ENCODE measurements at places on chromosomes 7 and 10.

DNA sequence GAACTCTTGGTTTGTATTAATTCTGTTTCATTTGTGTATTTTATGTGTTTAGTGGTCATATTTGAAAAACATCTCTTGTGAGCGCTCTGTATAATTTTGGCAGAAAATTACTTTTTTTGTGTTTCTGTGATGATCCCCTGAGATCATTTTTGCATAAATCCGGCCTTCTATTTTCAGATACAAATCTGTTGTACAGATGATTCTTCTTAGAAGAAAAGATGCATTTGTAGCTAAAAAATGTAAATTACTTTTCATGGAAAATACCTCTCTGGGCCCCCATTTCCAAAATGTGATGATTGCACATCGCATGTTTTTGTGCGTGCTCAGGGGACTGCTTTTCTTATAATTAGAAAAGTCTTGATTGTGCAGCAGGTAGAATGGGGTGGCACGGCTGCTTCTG lies 395.4 kb downstream of the LRMDA start:
- DNase-seq = no peak

DNA sequence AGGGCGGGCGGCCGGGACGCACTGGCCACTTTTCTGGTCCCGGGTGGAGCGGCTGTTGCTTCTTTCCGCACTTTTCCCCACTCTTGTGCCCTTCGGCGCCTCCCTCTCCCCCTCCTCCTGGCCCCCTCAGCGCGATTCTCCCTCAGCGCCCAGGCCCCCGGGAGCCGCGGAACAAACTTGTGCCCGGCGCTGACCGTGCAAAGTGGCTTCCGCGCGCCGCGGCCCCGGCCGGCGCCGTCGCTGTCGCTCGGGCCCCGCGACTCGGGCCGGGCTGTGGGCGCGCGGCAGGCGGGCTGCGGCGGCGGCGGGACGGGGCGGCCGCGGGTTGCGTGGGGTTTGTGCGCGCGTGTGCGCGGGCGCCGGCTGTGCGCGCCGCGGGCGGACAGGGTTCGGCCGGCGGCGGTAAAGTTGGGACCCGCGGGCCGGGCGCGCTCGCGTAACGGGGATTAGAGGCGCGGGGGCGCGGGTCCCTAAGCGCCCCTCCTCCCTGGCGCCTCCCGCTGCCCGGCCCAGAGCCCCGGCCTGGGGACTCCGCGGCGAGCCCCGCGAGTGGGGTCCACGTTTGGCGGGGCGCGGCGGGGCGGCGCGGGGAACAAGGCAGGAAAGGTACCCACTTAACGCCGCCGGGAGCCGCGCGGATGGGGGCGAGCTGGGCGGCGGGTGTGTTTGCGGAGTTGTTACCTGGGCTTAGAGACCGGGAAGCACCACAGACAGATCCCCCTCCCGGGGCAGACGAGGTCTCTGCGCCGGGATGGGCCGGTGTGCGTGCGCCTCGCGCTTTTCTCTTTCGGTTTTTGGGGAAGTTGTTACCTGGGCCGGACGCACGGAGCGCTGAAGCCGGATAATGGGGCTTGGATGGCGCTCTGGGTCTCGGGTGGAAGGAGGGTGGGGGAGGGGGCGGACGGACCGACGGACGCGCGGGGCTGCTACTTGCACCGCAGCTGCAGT lies 860 bp downstream of the ZEB1 start:
- no peak for DNase-seq

GRCh38 chr7:141462958-141463357 lies 88.3 kb upstream of the AGK start:
- no peak for DNase-seq

DNA sequence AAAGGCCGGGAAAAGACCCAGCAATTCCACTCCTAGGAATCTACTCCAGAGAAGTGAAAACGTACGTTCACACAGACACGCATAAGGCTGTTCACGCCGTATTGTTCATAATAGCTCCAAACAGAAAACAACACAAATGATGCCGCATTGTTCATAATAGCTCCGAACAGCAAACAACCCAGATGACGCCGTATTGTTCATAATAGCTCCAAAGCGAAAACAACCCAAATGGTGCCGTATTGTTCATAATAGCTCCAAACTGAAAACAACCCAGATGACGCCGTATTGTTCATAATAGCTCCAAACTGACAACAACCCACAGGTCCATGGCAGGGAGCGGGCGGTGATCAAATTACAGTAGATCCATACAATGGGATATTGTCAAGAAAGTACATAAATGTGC lies 85.2 kb upstream of the DNAAF5 start:
- DNase-seq = no peak

- no peak for DNase-seq
Observed at GRCh38 chr10:117168729-117169128, 28.6 kb upstream of the KCNK18 start.

- DNase-seq = no peak
Observed at GRCh38 chr7:17934094-17934493, 6.2 kb downstream of the SNX13 start.

GRCh38 chr10:83932245-83932644 lies 207.1 kb upstream of the GHITM start:
- no peak for DNase-seq

- DNase-seq = no peak
Observed at GRCh38 chr7:19709249-19709578, 377 bp upstream of the POLR1F start.

DNA sequence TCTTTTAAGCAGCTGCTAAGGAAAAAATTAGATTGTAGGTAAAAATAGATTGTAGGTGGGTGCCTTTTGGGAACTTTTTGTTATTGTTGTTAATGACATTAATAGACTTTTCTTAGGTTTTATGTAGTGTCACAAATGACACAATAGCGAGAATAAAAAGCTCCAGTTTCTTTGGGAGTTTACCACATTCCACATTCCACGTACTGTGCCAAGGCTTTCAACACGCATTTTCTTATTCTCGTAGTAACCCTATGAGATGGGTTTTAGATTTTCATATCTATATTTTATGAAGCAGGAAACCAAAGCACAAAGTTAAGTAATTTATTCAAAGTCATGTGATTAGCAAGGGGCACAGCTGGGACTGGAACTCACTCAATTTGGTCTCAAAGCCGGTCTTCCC lies 103.8 kb downstream of the XRCC2 start:
- no peak for DNase-seq

GRCh38 chr10:30862486-30862885 lies 169.2 kb downstream of the ZNF438 start:
- no peak for DNase-seq

DNA sequence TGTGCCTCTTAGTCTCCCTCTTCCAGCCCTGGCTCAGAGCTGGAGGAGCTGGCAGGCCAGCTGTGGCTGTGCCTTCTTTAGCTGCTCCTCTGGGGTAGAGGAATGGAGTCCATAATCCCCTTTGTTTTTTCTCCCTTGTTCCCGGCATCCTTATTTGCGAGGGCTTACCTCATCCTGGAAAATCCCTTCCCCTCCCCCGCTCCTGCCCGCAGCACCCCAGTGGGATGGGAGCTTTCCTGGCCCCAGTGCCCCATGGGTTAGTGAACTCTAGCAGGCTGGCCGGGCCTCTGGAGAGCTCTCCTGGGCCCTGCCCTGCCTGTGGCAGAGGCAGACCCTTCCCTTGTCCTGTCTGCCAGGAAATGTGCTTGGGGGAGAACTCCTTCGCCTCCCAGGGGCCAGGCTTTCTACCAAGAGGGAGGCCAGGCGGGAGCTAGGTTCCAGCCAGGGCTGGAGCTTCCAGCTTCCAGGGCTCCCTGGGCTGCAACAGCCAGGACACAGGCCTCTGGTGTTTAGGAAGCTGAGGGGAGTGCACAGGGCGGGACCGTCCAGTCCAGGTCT lies 16.5 kb upstream of the TRIM8 start:
- DNase-seq = no peak

DNA sequence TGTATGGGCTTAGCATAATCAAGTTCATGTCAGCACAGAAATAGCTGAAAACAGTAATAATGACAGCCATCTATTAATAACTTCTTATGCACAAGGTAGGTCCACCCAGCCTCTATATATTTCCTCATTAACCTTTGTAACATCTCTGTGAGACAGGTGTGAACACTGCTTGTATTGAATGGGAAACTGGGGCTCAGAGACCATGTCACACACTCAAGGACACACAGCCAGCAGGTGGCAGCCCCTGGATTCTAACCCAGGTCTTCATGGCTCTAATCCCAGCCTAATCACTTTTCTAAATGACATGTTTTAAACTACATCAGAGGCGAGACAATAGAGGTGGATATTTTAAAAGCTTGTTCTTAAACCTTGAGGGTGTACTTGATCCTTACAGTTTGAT lies 591.4 kb downstream of the PARD3 start:
- no peak for DNase-seq

GRCh38 chr10:100510533-100511308 lies 8.9 kb downstream of the SEC31B start:
- peak; percentile 59 for DNase-seq

- no peak for DNase-seq
Observed at GRCh38 chr7:23334482-23335056, 35.4 kb downstream of the MALSU1 start.

GRCh38 chr7:62361-63116 lies 129.8 kb upstream of the FAM20C start:
- no peak for DNase-seq

- no peak for DNase-seq
Observed at GRCh38 chr10:88278912-88279311, 304.2 kb downstream of the RNLS start.

- DNase-seq = no peak
Observed at GRCh38 chr7:134420424-134421125, 38.3 kb downstream of the AKR1B1 start.

GRCh38 chr10:91555455-91555854 lies 77.4 kb downstream of the PPP1R3C start:
- no peak for DNase-seq

- no peak for DNase-seq
Observed at GRCh38 chr10:78436706-78437406, 403.2 kb downstream of the RPS24 start.

GRCh38 chr7:33861947-33862346 lies 43.4 kb upstream of the BMPER start:
- no peak for DNase-seq

DNA sequence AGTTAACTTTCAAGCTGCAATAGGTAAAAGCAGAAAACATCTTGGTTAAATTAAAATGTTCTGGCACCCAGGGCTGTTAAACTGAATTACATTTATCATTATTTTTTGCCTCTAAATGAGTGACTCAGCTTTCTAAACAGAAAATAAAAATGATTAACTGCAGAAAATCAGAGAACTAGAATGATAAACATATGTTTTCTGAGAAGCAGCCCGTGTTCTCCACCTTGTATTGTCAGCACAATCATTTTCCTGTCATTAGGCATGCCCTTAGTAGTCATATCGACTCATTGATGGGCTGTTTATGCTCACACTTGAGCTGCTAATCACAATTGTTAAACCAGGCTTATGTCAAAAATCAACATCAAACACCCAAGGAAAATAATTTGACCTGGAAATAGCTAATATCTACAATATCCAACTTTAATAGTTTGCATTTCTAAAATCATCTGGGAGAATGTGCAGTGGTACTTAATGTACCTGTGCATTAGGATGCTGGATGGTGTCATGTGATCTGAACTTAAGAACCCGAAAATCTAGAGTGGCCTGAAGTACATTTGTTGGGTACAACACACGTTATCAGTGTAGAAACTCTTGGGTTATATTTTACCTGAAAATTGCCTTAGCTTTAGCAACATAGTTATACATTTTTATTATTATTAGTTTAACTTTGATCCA lies 2.3 kb downstream of the MDFIC start:
- no peak for DNase-seq

GRCh38 chr10:49104323-49104722 lies 11.0 kb downstream of the VSTM4 start:
- DNase-seq = no peak

DNA sequence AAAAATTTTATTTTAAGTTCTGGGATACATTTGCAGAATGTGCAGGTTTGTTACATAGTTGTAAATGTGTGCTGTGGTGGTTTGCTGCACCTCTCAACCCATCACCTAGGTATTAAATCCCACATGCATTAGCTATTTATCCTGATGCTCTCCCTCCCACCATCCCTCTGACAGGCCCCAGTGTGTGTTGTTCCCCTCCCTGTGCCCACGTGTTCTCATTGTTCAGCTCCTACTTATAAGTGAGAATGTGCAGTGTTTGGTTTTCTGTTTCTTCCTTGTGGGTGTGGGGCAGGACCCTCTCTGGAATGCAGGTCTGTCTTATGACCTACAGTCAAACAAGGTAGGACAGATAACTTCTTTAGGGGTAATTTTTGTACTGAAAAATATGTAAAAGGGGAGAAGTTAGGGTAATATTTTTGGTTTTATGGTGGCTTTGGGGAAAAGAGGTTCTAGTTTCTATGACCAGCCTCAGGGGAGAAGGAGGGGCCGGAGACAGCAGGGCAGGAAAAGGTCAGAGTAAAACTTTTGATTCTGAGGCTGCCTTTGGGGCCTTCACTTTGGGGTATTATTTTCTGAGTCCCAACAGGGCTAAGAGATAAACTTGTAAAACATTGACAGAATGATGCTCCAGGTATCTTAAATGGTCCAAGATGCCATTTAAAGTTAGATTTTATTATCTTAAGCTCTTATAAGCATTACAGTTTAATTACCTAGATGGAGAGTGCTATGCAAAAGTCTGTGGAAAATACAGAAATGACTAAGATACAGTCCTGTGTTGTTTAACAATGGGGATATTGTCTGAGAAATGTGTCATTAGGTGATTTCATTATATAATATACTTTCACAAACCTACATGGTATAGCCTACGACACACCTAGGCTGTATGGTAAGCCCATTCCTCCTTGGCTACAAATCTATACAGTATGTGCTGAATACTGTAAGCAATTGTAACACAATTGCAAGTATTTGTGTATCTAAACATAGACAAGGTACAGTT lies 354.8 kb downstream of the ABCA13 start:
- no peak for DNase-seq
